Temporal lobe (tissue), 4 donors: ENCODE measurements at places on chromosomes 2 and 18. TPM values are rescaled to one million over a fixed set of nuclear protein-coding genes. Genes with fewer than 3 reads are reported as not detected.

GNAL gene
- total RNA-seq: 80.6 TPM

RAMP1 gene
- 6.4 TPM for total RNA-seq

FER1L5 gene
- 0.25 TPM for total RNA-seq

ABCG8 gene
- total RNA-seq: 0.74 TPM

SIGLEC15 gene
- not detected for total RNA-seq
